ENCODE measurements at places on chromosomes 4 and X.

- no peak for DNase-seq
Observed at GRCh38 chr4:175827516-175827915, 15.5 kb upstream of the GPM6A start.

DNA sequence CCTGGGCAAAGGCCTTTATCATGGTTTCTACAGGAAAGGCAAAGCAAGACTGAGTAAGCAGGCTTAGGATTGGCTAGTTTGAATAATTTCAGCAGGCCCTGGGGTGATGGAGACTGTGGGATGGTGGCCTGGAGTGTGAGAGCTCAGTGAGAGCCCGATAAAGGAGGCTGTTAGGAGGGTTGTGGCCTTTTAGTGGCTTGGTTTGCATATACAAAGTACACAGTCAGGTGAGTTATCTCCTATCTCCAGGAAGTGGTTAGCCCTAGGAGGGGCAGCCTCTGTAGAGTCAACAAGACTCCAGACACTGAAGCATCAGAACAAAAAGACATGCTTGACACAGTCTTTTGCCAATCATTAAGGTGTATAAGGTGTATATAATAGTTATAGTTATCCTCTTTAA, 157.2 kb downstream of the CFAP299 start:
- peak; percentile 61 for DNase-seq

DNA sequence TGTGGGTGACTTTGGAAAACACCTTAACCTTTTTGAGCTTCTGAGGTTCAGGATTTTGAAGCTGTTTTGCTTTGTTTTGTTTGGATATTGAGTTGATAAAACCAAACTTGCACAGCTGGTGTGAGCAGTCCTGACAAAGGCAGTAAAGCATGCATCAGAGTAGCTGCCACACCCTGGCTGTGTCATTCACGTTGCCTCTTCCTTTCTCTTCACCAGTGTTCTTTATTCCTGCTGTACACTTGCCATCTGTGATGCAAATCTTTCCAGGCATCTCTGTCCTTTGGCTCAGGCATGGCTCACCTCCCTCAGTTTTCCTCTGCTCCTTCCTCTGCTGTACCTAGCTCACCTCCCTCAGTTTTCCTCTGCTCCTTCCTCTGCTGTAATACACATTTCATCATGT, 1850.2 kb upstream of the AGA start:
- no peak for DNase-seq

GRCh38 chrX:81120258-81120935, 81.3 kb downstream of the HMGN5 start:
- DNase-seq, result no peak

- no peak for DNase-seq
Observed at GRCh38 chr4:141130947-141131605, 2.2 kb downstream of the RNF150 start.

DNA sequence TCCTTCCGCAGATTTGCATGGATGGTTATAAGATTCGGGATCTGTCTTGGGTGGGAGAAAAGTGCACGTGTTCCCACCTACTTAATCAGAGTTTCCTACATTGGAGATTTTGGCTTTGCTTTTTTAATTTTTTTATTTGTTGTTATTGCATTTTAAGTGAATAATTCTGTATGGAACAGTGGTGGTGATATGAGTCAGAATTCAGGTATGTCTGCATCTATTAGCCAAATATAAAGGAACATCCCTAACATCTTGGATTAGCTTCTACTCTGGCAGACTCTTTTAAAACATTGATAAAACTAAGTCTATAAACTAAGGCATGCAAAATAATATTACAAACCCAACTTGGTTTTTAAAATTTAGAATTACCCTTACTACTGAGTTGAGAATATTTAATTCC, 659.8 kb upstream of the EPHA5 start:
- DNase-seq, result no peak

- DNase-seq, result no peak
Observed at GRCh38 chr4:94262163-94263016, 54.7 kb downstream of the SMARCAD1 start.
